ENCODE measurements at places on chromosomes 1 and 21.

DNA sequence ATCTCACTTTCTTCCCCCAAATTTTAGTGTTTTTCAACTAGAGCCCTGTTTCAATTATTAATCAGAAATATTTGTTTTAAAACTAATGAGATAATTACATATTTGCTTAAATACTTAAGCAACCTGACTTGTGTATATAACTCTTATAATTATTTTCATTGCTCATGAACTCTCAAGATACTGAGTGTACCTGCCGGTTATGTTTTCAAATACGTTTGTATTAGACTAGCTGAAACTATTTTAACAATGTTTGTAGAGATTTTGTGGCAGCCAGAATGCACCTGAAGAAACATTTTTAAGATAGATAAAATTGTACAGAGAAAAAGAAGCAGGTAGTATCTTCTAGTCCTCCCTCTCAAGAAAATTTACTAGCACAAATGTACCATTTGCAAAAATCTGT, 140.6 kb upstream of the CXADR start:
- no peaks in the 10 kb centered on the region for H3K4me1 ChIP-seq
- no peak for DNase-seq
- H3K27ac ChIP-seq = no peak overlapping the region
- H3K4me3 ChIP-seq = no peak overlapping the region
- no peaks in the 10 kb centered on the region for H3K27me3 ChIP-seq

- H3K27me3 ChIP-seq = no peaks in the 10 kb centered on the region
- DNase-seq = no peak
- peaks cover 3% of the 10 kb centered on the region for H3K4me1 ChIP-seq
Observed at GRCh38 chr1:31911994-31912780, 26.0 kb downstream of the PTP4A2 start.

DNA sequence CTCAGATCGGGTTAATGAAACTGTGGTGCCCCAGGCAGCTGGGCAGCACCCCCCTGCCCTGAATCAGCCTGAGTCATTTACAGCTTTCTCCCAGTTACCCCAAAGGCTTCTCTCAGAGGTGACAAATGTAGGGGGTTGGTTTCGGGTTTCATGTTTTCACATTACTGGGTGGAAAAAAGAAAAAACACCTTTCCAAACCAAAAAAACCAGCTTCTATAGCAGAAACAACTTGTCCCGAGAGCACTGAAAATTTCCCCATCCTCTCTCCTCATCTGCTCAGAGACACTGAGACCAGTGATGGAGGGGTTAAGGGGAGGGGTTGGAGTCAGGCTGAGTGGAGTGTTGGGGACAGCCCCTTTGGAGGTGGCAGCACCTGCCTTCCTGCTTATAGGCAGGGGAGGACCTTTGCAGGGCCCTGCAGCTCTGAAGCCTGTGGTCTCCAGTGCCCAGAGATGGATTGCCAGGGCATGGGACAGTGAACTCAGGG, 15.6 kb downstream of the UTP11 start:
- no peak overlapping the region for H3K27ac ChIP-seq
- DNase-seq = no peak
- H3K36me3 ChIP-seq = peaks cover 26% of the 10 kb centered on the region
- no peaks in the 10 kb centered on the region for H3K27me3 ChIP-seq

DNA sequence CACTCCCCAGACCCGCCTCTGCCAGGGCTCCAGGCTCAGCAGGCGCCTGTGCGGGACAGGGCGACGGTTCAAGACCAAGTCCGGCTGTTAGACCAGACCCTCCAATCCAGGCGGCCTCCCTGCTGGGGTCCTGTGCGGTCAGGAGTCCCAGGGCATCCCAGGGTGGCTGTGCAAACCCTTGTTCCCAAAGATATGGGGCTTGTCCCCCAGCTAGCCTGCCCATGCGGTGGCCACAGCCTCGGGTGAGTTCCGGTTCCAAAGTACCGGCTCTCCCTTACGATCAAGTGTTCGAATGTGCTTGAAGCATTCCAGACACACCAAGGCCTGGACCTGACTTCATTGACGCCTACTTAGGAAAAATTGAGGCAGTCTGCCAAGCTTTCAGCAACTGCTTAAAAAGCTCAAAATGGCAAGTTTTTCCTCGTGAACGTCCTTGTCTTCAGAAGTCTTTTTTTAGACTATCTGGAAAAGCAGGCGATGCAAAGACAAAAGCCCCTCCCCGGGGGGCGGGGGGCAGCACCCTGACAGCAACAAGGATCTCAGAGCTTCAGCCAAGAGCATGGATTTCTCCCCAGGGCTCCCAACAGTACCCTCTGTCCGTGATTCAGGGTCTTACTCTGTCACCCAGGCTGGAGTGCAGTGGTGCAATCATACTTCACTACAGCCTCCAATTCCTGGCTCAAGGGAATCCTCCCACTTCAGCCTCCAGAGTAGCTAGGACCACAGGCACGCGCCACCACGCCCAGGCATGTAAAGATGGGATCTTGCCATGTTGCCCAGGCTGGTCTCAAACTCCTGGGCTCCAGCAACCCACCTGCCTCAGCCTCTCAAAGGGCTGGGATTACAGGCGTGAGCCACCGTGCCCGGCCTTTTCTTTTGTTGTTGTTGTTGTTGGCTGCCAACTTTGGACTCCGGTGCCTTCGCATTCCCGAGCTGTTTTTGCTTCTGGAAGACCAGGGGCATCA, 2.3 kb downstream of the FAAP20 start:
- no peaks in the 10 kb centered on the region for H3K36me3 ChIP-seq
- H3K27ac ChIP-seq = no peak overlapping the region
- H3K4me1 ChIP-seq = peaks cover 27% of the 10 kb centered on the region
- no peak overlapping the region for H3K4me3 ChIP-seq
- no peak for DNase-seq

GRCh38 chr1:204266504-204267034, 52.8 kb upstream of the GOLT1A start:
- H3K27ac ChIP-seq = no peak overlapping the region
- no peaks in the 10 kb centered on the region for H3K4me1 ChIP-seq
- H3K36me3 ChIP-seq = no peaks in the 10 kb centered on the region

DNA sequence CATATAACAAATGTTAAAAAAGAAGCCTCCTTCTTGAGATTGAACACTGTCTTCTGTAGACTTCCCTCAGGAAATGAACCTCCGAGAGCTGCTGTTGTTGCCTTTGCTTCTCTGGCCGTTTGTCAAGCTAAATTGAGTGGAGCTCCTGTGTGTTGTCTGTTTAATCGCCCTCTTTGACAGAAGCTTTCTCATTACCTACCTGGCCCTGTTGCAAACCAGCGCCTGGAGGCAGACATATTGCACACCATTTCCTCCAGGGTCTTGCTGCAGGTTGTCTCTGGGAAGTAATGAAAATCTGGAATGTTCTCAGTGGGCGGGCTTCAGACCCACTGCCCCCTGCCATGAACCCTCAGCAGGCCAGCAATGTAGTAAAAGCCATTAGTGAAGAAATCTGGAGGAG, 83.3 kb downstream of the GABPA start:
- no peak overlapping the region for H3K4me3 ChIP-seq
- no peak overlapping the region for H3K27ac ChIP-seq
- no peaks in the 10 kb centered on the region for H3K27me3 ChIP-seq
- no peaks in the 10 kb centered on the region for H3K4me1 ChIP-seq
- H3K36me3 ChIP-seq = no peaks in the 10 kb centered on the region
- DNase-seq = no peak

DNA sequence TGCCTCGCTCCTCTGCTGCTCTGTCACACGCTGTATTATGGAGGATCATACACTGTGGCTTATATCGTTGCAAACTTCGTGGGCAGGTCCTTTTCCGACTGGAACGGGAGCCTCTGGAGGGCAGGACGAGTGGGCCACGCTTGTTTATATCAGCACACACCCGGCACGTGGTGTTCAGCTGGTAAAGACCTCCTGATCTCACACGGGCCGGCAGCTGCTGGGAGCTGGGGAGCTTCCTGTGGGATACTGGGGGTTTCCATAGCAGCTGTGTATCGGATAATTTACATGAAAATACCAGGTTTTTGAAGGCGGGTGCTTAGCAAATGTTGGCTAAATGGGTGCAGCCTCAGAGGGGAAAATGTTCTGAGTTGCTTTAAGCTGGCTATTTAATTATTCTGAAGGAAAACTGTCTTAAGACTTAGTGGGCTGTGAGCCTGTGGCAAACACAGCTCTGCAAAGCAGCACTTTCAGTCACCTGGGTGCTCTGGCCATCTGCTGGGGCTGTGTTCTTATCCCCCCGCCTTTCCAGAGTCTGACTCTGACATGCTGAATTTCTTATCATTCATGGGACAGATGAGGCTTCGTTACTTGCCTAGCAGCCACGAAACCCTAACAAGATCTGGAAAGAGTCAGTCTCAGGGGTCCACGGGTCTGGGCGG, 103.6 kb upstream of the GCLM start:
- no peak for DNase-seq
- no peak overlapping the region for H3K4me3 ChIP-seq
- no peaks in the 10 kb centered on the region for H3K27me3 ChIP-seq

DNA sequence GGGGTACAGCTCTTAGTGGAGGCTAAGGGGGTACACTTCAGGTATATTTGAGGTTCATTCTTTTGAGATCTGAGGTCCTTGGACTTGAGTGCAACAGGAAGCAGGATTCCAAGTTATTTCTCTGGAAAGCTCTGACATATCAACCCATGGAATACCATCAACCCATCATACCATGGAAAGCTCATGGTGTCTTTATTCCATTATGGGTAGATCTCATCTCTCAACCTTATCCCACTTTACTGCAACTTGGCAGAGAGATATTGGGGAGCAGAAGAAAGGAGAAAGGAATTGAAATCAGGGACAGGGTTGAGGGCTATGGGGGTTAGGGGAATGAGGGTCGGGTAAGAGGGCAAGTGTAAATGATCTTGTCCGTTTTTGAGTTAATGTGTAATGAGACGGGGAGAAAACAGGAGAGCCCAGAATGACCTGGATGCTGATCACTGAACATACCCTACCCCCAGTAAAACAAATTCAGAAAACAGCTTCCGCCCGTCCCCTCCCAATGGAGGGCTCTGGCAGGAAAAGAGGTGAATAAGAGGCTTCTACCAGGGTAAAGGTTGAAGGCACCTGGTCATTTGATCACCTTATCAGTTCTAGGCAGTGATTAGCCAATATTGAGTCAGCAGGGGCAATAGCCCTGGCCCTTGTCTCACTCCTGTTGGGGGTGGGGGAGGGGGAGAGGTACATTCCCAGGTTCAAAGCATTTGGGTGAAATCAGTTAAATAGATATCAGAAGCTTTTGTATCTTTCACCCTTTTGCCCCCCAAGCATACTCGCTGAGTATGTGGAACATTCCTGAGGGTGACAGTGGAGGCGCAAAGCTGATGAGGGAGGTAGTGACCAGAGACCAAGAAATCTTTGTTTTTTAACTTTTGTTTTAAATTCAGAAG, 622 bp upstream of the APOA2 start:
- peaks cover 9% of the 10 kb centered on the region for H3K36me3 ChIP-seq
- no peaks in the 10 kb centered on the region for H3K27me3 ChIP-seq
- DNase-seq = no peak
- H3K27ac ChIP-seq = no peak overlapping the region
- no peak overlapping the region for H3K4me3 ChIP-seq

- H3K36me3 ChIP-seq = no peaks in the 10 kb centered on the region
- no peak for DNase-seq
- H3K27me3 ChIP-seq = no peaks in the 10 kb centered on the region
Observed at GRCh38 chr1:230702934-230703678, 10.8 kb downstream of the AGT start.

- H3K36me3 ChIP-seq = no peaks in the 10 kb centered on the region
- DNase-seq = no peak
- no peaks in the 10 kb centered on the region for H3K4me1 ChIP-seq
- no peaks in the 10 kb centered on the region for H3K27me3 ChIP-seq
- H3K27ac ChIP-seq = no peak overlapping the region
Observed at GRCh38 chr1:94396356-94397010, 21.7 kb upstream of the ABCD3 start.

DNA sequence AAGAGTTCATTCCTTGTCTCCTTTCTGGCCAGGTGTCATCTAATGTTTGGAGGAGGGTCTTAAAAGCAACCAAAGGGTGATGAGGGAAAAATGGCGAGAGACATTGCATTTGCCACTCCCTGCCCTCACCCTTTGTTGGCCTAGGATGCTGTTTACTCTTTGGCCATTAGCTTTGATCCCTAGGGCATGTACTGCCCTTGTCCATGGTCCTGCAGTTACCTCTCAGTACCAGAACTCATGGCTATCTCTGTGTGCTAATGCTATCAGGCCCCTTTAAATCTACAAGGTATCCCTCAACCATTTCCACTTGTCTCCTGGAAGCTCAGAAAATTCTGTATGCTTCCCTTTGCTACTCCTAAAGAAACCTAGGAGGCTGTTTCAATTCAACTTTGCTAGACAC, 424.8 kb upstream of the PLXNA2 start:
- no peak overlapping the region for H3K4me3 ChIP-seq
- no peak overlapping the region for H3K27ac ChIP-seq
- H3K36me3 ChIP-seq = no peaks in the 10 kb centered on the region
- no peaks in the 10 kb centered on the region for H3K4me1 ChIP-seq
- no peak for DNase-seq
- H3K27me3 ChIP-seq = no peaks in the 10 kb centered on the region

- H3K27ac ChIP-seq = no peak within 1 kb of the TSS
- H3K4me3 ChIP-seq = peak within 1 kb of the TSS; percentile 56
- peak; percentile 23 for DNase-seq
- no peaks in the 10 kb centered on the region for H3K27me3 ChIP-seq
- no peaks in the 10 kb centered on the region for H3K36me3 ChIP-seq
- H3K4me1 ChIP-seq = peaks cover 28% of the 10 kb centered on the region
Observed at GRCh38 chr1:112706505-112707220, at the start of gene RHOC. TSS of gene RHOC (minus strand) at chr1:112707127. CDS start at chr1:112703799, 3,328 bp downstream.

DNA sequence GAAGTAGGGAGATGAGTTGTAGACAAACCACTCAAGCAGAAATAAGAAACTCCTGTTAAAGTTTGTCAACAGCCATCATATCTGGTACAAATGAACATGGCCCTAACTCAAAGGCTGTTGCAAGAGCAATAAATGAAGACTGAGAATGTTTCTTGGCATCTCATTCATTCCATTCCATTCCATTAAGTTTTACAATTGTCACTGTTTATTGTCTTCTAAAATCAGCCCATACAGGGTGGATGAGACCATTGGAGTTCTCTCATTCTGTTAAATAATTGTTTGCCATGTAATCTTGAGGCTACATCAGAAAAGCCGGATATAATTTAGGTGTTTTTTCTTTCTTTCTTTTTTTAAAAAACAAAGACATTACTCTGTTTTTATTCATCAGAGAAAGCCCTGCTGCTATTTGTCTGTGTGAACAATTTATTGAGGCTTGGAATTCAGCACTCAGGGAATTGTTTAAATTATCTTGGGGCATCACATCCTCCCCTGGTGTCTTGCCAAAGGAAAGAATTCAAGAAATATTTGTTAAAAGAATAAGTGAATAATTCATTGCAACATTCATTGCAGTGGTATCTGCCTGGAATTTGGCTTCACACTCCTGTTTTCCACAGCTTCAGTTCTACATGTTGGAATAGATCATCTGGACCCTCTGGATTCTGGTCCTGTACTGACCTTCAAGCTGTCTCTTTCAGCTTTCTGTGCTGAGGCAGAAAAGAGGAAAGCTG, 604.5 kb downstream of the PLPP3 start:
- no peaks in the 10 kb centered on the region for H3K4me1 ChIP-seq
- H3K4me3 ChIP-seq = no peak overlapping the region
- no peak for DNase-seq
- no peak overlapping the region for H3K27ac ChIP-seq
- H3K36me3 ChIP-seq = no peaks in the 10 kb centered on the region

Data from effector memory CD4-positive, alpha-beta T cell (primary cell).